ENCODE measurements at places on chromosomes 11 and 22.

DNA sequence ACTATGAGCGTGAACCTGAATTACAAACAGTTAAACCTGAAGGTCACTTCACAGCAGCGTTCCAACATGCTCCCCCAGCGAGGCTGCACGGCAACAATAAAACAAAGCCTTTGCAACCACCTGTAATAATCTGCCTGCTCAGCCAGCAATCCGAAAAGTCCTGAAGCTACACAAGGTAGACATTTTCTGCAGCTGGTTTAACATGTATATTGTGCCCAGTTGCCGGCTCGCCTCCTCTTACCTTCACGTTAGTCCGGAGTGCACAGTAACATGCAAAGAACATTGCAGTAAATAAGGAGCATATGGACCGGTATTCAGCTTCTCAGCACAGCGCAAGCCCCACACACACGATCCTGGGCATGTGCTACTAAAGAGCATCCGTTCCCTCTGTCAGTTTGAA is 704.3 kb downstream of the DLG2 start:
- no peak for DNase-seq

GRCh38 chr11:124918950-124919349 is at the start of gene HEPN1:
HEPN1 (plus strand) TSS chr11:124919250.
- no peak for DNase-seq

- no peak for DNase-seq
These were observed 5.1 kb downstream of the CASTOR1 start for GRCh38 chr22:30284172-30284571.

DNA sequence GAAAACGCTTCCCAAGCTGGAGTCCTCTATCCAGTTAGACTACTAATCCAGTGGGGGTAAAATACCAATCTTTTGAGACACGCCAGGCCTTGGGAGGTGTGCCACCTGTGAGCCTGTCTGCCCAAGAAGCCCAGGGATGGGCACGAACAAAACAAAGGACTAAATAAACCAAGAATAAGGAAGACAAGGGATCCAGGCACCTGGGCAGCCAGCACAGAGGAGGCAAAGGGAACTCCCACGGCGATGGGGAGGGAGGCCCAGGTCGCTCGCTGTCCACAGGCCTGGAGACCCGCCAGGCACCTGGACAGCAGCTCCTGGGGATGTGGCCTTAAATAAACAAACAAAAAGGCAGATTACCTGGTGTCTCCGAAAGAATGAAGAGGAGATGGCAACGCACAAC is 31.4 kb downstream of the LRFN4 start:
- DNase-seq: no peak

DNA sequence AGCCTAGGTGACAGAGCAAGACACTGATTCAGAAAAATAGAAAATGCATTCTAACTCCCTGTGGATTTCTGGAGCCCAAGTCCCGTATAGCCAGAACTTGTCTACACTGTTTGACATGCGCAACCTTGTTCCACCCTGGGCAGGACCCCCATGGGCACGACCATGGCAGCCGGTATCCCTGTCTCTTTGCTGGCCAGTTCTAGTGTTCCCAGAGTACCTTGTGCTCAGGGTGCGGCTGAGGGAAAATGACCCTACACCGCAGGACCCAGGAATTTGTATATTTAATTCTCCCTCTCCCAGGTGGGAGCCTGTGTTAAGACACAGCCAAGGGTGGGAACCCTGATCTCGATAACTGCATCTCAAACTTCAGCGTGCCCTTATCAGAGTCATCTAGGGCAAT is 36.7 kb upstream of the RIC3 start:
- DNase-seq: no peak

- DNase-seq: no peak
These were observed 17.9 kb upstream of the ZC3H12C start for GRCh38 chr11:110075105-110075846.

- DNase-seq: no peak
These were observed 1437.2 kb downstream of the TBC1D22A start for GRCh38 chr22:48199667-48200066.

GRCh38 chr11:7572001-7572712 is 58.4 kb downstream of the PPFIBP2 start:
- DNase-seq: no peak

- DNase-seq: no peak
These were observed 32.0 kb downstream of the NEFH start for GRCh38 chr22:29512031-29512430.

DNA sequence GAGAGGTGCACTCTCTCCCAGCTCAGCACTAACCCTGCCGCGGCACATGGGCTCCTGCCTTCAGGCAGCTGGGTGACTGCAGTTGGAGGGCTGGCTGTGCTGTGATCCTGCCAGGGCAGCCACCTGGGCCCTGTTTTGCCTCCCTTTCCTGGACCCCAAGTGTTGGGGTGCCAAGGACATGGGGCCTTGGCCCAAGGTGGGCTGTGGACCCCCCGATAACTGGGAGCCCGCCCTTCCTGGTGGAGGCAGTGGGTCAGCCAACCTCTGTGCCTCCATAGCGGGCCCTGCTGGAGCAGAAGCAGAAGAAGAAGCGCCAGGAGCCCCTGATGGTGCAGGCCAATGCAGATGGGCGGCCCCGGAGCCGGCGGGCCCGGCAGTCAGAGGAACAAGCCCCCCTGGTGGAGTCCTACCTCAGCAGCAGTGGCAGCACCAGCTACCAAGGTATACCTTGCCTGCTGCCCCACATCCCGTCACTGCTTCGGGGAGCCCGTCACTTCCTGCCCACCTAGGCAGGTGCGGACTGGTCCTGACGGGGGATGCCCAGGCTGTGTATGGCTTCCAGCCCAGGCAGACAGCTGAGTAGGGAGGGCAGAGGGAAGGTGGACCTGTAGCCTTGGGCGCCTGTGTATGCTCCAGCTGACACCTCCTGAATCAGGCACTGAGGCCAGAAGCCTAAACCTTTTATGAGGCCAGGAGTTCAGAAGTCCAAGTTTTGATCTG is 8.9 kb downstream of the TUB start:
- DNase-seq: no peak

DNA sequence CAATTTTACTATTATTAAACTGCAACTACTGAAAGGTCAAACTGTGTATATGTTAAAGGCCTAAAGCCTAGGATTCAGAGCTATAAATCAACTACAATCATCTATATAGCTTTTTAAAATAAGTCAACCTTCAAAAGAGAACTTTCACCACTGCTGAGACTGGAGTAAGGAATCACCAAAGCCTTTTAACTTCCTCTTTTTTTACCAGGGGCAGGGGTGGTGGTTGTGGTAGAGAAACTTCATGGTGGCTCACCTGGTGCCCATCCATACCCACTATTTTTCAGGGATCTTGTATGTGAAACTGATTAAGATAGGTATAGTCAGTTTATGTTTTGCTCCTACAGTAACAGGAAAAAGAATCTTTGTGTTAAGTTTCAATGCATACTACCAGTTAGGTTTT is 31.5 kb downstream of the TSG101 start:
- DNase-seq: no peak

DNA sequence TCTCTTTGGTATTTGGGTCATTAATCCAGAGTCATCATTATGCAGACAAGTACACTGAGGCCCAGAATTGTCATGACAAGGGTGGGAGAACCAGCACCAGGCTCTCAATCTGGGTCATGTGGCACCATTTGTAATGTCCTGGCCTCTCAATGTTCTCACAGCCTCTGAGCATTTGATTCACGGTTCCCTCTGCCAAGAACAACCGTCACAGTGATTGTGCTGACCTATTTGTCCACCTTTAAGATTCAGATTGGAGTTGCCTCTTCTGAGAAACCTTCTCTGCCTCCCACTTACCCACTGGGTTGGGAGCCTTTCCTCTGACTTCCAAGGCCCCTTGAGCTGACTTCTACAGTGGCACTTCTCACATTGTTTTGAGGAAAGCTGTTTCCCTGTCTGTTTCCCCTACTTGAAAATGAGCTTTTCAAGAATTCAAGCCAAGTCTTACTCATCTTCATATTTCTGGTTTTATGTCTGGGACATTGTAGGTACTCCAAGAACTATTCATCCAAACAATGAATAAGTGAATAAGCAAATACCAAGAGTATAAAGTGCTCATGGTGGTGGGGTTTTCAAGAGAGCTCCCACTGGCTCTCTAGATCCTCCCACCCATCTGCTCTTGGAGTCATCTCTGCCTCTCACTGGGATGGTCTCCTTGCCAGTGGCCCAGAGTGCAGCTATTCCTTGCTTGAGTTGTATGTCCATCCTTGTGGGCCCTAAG is 126.4 kb upstream of the E2F8 start:
- DNase-seq: no peak

- DNase-seq: no peak
These were observed 5.0 kb upstream of the USP47 start for GRCh38 chr11:11836676-11837231.

DNA sequence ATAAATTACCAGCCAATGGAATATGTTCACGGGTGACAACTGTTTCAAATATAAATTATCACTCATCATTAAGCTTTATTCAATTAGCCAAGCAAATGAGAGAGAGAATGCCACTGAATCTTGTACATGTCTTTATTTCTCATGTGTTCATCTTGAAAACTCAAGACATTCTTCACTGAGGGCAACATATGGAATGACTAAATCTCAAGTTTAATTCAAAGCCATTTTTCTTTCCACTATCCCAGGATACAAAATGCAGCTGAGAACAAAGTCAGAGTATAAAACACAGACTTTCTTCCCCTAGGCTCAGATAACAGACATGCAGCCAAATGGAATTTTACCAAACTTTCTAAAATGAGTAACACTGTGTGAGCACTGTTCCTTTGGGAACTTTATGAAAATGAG is 12.1 kb upstream of the BBOX1 start:
- no peak for DNase-seq

GRCh38 chr11:36744375-36745168 is 146.5 kb upstream of the RAG2 start:
- no peak for DNase-seq

- DNase-seq: no peak
These were observed 327.0 kb downstream of the DYNC2H1 start for GRCh38 chr11:103436131-103436770.

- DNase-seq: no peak
These were observed 628 bp upstream of the IGLL1 start for GRCh38 chr22:23580576-23581259.

- no peak for DNase-seq
These were observed 200.6 kb downstream of the CEP164 start for GRCh38 chr11:117528097-117528721.

- no peak for DNase-seq
These were observed 21.7 kb upstream of the PLAAT3 start for GRCh38 chr11:63635762-63636465.

GRCh38 chr11:67495234-67496005 is 9.7 kb downstream of the PITPNM1 start:
- no peak for DNase-seq

DNA sequence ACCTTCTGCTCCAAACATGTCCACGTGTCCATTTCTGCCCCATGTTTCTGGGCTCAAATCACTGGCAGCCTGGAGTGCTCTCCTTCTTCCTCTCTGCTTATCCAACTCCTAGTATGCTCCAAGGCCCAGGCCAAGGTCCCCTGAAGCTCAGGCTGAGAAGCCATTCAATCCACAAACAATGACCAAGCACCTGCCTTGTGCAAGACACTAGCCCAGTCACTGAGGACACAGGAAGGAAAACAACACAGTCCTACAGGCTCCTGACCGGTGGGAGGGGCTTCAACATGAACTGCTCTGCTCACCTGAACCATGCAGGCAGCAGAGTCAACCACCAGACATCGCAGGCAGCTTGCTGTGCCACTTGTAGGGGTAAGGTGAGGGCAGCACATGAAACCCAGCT is 93.6 kb downstream of the RPL27A start:
- DNase-seq: no peak

GRCh38 chr11:58900479-58901420 is 38.5 kb upstream of the GLYATL1 start:
- DNase-seq: no peak

GRCh38 chr11:17473071-17473744 is 3.4 kb downstream of the ABCC8 start:
- no peak for DNase-seq

DNA sequence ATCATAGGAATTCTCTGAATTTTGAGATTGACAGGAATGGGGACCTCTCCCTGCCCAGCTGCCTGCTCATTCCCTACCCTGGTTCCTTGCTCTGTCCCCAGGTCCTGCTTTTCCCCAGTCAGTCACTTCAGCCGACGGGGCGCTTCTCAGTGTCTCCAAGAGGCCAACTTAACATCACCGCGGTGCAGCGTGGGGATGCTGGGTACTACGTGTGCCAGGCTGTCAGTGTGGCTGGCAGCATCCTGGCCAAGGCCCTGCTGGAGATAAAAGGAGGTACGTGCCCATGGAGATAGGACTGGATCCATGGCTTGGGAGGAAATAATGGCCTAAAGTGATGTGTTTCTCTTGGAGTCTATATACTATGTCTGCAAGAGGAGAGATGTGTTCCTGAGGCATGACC is 7.0 kb downstream of the ROBO3 start:
- no peak for DNase-seq

GRCh38 chr11:47216121-47216798 is 1.5 kb downstream of the DDB2 start:
- DNase-seq: no peak

DNA sequence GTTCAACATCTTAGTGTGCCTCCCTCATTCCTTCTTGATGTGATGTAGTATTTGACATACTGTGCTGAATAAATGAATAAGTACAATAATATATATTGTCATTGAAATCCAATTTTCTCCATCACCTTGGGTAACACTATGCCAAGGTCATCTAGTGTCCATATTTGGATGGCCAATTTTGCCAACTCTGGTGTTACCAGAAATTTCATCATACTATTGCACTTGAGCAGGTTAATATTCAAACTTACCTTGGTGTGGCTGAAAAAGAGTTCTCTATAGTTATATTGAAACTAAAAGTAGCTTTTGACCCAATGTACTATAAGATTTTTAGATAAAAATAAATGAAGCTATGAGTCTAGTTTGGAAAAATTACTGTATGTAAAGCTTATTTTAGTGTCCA is 98.2 kb upstream of the SLC6A5 start:
- no peak for DNase-seq

- DNase-seq: no peak
These were observed 39.0 kb upstream of the SUSD2 start for GRCh38 chr22:24142241-24142640.

DNA sequence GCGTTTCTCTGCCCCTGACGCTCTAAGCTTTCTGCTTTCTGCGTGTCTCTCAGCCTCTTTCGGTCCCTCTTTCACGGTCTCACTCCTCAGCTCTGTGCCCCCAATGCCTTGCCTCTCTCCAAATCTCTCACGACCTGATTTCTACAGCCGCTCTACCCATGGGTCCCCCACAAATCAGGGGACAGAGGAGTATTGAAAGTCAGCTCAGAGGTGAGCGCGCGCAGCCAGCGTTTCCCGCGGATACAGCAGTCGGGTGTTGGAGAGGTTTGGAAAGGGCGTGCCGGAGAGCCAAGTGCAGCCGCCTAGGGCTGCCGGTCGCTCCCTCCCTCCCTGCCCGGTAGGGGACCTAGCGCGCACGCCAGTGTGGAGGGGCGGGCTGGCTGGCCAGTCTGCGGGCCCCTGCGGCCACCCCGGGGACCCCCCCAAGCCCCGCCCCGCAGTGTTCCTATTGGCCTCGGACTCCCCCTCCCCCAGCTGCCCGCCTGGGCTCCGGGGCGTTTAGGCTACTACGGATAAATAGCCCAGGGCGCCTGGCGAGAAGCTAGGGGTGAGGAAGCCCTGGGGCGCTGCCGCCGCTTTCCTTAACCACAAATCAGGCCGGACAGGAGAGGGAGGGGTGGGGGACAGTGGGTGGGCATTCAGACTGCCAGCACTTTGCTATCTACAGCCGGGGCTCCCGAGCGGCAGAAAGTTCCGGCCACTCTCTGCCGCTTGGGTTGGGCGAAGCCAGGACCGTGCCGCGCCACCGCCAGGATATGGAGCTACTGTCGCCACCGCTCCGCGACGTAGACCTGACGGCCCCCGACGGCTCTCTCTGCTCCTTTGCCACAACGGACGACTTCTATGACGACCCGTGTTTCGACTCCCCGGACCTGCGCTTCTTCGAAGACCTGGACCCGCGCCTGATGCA is at the start of gene MYOD1:
TSS of gene MYOD1 (plus strand) at position 544 of the 910 bp plus-strand sequence. CDS start at position 756, 212 bp downstream.
- no peak for DNase-seq

- DNase-seq: no peak
These were observed 587.2 kb downstream of the BUD13 start for GRCh38 chr11:116185551-116185950.
